ENCODE measurements at places on chromosomes 5 and 9.

GRCh38 chr5:147177125-147177840 lies 57.5 kb upstream of the STK32A start:
- no peak for DNase-seq

DNA sequence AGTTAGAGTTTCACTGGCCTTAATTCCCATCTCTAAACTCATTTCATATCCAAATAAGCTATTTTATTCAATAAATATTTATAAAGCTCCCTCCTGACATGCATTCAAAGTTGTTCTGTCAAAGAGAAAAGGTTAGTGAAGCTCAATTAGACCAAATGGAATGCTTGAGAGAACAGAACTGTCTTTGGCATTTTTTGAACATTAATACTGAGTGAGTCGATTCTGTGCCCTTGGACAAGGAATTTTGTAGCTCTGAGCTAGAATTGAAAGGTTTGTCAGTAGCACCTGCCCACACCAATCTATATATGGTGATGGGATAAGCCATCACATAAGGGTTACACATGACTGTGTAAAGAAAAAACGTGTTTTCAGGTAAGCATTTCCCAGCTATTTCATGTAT lies 631.2 kb upstream of the CCNG1 start:
- no peak for DNase-seq

DNA sequence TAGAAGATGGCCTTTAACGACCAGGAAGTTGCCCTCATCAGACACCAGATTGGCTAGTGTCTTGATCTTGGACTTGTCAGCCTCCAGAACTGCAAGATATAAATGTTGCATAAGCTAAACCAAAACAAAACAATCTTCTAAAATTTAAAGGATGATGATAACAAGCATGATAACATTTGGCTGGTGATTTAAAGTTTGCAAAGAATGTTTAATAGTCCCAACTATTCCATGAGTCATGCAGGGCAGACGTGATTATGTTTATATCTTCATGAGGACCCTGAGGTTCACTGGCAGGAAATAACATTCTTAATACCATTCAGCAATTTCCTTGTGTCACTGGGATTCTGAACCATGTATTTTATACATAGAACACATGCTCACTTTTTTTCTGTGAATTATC lies 319.8 kb downstream of the HCN1 start:
- DNase-seq: no peak

DNA sequence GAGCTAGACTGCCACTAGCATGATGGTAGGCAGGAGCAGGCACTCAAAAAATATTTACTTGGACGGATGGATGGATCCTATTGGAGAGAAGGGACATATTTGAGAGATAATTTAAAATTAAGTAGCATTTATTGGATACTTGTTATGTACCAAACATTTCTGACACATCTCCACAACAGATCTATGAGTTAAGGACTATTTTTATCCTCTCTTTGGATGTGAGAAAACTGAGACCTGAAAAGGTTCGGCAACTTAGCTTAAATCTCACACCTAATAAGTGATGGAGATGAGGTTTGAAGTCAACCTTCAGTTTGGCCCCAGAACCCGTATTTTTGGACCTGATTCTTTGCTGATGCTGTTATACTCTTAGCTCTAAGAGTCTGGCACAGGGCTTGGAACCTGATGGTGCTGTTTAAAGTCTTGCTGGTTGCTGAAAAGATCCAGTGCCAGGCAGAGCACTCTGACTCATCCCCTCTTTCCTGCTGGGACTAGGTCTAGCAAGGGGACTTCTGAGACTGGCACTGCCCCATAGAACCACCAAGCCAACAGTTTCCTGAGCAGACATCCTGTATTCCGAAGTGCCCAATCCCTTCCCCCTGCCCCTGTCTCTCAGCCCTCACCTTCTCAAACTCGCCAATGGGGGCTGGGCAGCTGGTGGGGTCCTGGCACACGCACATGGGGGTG lies 15.6 kb downstream of the SPARC start:
- no peak for DNase-seq

- DNase-seq: no peak
Observed at GRCh38 chr5:98563885-98564653, 209.4 kb upstream of the RGMB start.

DNA sequence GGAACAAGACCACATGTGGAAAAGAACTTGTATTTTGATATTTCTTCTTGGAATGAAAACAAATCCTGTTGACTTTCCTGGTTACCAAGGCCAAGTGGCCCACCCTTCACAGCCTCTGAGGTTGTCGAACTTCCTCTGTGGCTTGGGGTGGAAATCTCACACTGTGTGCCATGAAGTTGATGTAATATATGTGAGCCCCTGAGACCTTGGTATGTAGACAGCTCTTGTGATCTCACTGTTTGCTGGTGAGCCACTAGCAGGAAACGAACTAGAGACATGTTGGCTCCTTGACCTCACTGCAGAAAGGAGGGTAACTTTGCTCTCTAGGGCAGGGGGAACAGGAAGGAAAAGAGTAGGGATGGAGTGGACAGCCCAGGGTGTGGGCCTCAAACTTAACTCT lies 159.4 kb downstream of the ARHGAP26 start:
- no peak for DNase-seq

GRCh38 chr5:154753792-154754191 lies 1.4 kb upstream of the LARP1 start:
- DNase-seq: no peak

GRCh38 chr5:74895906-74896305 lies 29.7 kb upstream of the FAM169A start:
- DNase-seq: no peak

- DNase-seq: no peak
Observed at GRCh38 chr5:168847511-168848073, 268.4 kb upstream of the PANK3 start.

DNA sequence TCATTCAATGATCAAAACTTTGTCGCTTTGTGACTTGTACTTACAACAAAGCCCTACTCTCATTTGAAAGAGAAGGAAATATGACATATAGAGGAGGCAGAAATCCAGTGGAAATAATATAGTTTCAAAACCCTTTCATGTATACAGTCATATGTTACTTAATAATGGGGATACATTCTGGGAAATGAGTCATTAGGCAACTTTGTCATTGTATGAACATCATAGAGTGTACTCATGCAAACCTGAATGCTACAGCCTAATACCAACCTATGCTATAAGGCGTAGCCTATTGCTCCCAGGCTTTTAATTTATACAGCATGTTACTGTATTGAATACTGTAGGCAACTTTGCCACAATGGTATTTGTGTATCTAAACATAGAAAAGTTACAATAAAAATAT lies 69.0 kb upstream of the SMC2 start:
- DNase-seq: no peak

Measured in spleen (tissue), 13 donors.